ENCODE measurements at places on chromosomes 4 and X. TPM values are rescaled to one million over a fixed set of nuclear protein-coding genes. Genes with fewer than 3 reads are reported as not detected.
A peak's percentile ranks its signal among the peaks of the same experiment; 100 is the strongest.

The AMTN gene
- not detected for total RNA-seq

GRCh38 chr4:186936496-186937375, 213.1 kb upstream of the FAT1 start:
- H3K4me1 ChIP-seq: no peaks in the 10 kb centered on the region
- no peak overlapping the region for H3K27ac ChIP-seq
- no peaks in the 10 kb centered on the region for H3K27me3 ChIP-seq
- no peak for DNase-seq

The NKAP gene
- total RNA-seq: 7.6 TPM

DNA sequence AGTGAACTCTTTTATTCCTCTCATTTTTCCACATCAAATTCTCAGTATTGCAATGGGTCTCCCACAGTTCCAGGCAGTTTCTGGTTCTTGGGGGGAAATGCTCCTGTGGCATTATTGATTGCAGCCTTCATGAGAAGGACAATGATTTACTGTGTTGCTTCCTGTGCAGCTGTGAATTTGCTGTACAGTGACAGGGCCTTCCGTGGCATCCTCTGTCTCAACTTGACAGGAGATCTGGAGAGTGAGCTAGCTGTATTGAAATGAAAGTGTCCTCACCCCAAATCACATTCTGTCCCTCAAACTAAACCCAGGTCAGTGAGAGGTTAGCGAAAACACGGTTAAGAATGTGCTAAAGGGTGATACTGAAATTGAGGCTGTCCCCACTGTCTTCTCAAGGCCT, 77.1 kb upstream of the ATOH1 start:
- DNase-seq: no peak
- no peaks in the 10 kb centered on the region for H3K36me3 ChIP-seq

- no peak overlapping the region for H3K4me3 ChIP-seq
- DNase-seq: no peak
Measured at GRCh38 chrX:44058339-44058738, 85.1 kb upstream of the NDP start.

The GEMIN8 gene
- total RNA-seq: 16.9 TPM

DNA sequence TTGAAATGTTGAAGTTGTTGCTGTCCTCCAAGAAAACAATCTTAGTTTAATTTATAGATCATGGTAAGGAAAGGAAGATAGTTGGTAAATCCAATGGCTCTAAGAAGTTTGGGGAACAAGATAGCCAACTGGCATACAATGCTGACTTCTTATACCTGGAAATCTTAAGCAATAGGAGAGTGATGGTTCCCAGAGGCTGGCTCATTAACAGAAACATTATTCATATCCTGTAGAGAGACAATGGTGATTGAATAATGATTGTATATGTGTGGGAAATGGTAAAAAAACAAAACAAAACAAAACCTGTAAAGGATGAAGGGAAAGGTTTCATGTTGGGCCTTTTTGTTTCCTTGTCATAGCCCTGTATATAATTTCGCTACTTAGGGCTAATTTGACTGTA, 174.9 kb upstream of the CTSO start:
- no peak overlapping the region for H3K27ac ChIP-seq
- H3K27me3 ChIP-seq: no peaks in the 10 kb centered on the region
- no peak overlapping the region for H3K4me3 ChIP-seq
- no peaks in the 10 kb centered on the region for H3K4me1 ChIP-seq
- no peak for DNase-seq

The HELQ gene
- 18.6 TPM for total RNA-seq

GRCh38 chrX:19017271-19017670, 33.4 kb upstream of the PHKA2 start:
- H3K4me3 ChIP-seq: no peak overlapping the region
- no peak overlapping the region for H3K27ac ChIP-seq

DNA sequence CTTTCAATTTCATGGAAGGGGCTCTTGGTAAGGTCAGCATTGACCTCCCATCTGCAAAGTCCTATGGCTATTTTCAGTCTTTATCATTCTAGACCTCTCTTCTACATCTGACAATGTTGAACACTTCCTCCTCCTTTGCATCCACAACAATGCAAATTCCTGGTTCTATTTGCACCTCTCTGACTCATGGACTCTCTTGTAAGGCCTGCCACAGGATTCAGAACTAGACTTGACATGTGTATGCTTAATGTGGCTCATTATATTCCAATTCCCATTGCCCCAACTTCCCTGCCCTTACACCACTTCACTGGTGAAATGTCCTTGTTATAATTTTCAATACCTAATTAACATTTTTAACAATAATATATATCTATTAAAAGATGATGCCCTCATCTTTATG, 314.3 kb upstream of the FGF13 start:
- no peaks in the 10 kb centered on the region for H3K36me3 ChIP-seq
- no peak overlapping the region for H3K4me3 ChIP-seq

- H3K27ac ChIP-seq: peak overlapping the region; percentile 4
- DNase-seq: no peak
- H3K4me3 ChIP-seq: no peak overlapping the region
- H3K4me1 ChIP-seq: no peaks in the 10 kb centered on the region
Measured at GRCh38 chr4:17597517-17597916, 16.9 kb upstream of the MED28 start.

DNA sequence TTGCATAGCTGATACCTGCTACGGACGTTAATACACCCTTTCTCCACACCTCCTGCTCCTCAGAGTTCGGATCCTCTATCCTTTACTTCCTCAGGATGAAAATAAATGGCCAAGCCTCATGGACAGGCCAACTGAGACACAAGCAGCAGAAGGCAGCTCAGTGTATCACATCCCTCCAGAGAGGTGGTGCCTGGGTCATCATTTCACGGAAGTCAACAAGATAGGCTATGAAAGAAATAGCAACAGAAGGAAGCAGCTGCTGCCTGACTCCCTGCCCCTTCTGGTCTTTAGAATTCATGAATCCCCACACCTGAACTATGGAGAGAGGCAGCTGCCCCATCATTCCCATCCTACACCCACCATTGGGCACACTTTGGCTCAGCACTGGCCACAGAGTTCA, 267.1 kb upstream of the ETNPPL start:
- no peaks in the 10 kb centered on the region for H3K27me3 ChIP-seq
- no peak overlapping the region for H3K27ac ChIP-seq
- no peak overlapping the region for H3K4me3 ChIP-seq
- H3K4me1 ChIP-seq: no peaks in the 10 kb centered on the region
- H3K36me3 ChIP-seq: no peaks in the 10 kb centered on the region

The PPP4R3C gene
- total RNA-seq: not detected

- H3K27me3 ChIP-seq: peaks cover 4% of the 10 kb centered on the region
- no peak overlapping the region for H3K4me3 ChIP-seq
- H3K36me3 ChIP-seq: no peaks in the 10 kb centered on the region
- H3K27ac ChIP-seq: no peak overlapping the region
- no peak for DNase-seq
Measured at GRCh38 chr4:9947168-9948062, 73.9 kb downstream of the SLC2A9 start.

- no peaks in the 10 kb centered on the region for H3K4me1 ChIP-seq
- H3K27me3 ChIP-seq: no peaks in the 10 kb centered on the region
- H3K27ac ChIP-seq: no peak overlapping the region
- H3K36me3 ChIP-seq: no peaks in the 10 kb centered on the region
- H3K4me3 ChIP-seq: no peak overlapping the region
Measured at GRCh38 chr4:186878203-186878776, 154.6 kb upstream of the FAT1 start.

DNA sequence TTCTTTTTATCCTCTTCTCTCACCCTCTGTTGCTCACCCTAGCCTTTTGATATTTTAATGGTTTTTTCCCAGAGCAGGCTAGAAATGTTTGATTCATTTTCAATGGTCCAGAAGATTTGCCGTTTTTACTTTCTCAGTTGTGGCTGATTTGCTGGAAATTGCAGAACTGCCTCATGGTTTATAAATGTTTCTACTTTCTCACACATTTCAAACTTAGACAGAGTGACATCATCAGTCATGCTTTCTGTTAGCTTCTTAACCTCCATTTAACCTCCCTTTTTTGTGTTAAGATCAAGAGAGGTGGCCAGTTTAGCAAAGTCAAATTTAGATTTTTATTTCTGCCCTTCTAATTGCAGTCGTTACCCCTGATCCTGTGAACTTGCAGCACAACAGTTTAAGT, 8.7 kb downstream of the RXFP1 start:
- H3K4me1 ChIP-seq: no peaks in the 10 kb centered on the region
- DNase-seq: no peak
- no peaks in the 10 kb centered on the region for H3K27me3 ChIP-seq
- no peaks in the 10 kb centered on the region for H3K36me3 ChIP-seq
- no peak overlapping the region for H3K4me3 ChIP-seq

GRCh38 chrX:1484638-1485019, 31.9 kb upstream of the ASMTL start:
- H3K4me3 ChIP-seq: no peak overlapping the region
- peak; percentile 11 for DNase-seq
- no peaks in the 10 kb centered on the region for H3K27me3 ChIP-seq
- peaks cover 73% of the 10 kb centered on the region for H3K4me1 ChIP-seq
- H3K27ac ChIP-seq: peak overlapping the region; percentile 88

GRCh38 chr4:88005076-88005475, 2.4 kb upstream of the PKD2 start:
- no peak for DNase-seq
- H3K27me3 ChIP-seq: peaks cover 40% of the 10 kb centered on the region
- no peak overlapping the region for H3K27ac ChIP-seq
- H3K36me3 ChIP-seq: peaks cover 1% of the 10 kb centered on the region

GRCh38 chrX:30153175-30153880, 62.0 kb upstream of the MAGEB2 start:
- no peaks in the 10 kb centered on the region for H3K36me3 ChIP-seq
- H3K4me1 ChIP-seq: no peaks in the 10 kb centered on the region
- DNase-seq: no peak
- H3K27me3 ChIP-seq: no peaks in the 10 kb centered on the region
- H3K4me3 ChIP-seq: no peak overlapping the region
- no peak overlapping the region for H3K27ac ChIP-seq

DNA sequence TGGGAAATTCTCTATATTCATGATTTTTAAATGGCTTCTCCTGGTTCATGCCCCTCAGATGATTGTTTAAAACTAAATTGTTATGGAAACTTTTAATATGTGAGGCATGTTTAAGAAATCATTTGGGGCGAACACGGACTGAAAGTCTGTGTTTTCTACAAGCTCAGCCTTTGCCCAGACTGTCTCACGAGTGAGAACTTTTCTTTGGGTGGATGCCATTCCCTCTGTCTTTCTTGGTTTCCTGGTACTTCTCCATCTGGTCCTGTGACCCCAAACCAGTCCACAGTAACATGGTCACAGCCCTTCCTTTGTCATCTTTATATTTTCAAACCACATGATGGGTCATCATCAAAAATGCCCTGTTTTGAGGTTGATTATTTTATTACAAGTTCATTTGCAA, 186.6 kb upstream of the GNPDA2 start:
- no peaks in the 10 kb centered on the region for H3K4me1 ChIP-seq
- no peak overlapping the region for H3K27ac ChIP-seq
- H3K36me3 ChIP-seq: no peaks in the 10 kb centered on the region
- no peaks in the 10 kb centered on the region for H3K27me3 ChIP-seq
- no peak overlapping the region for H3K4me3 ChIP-seq

DNA sequence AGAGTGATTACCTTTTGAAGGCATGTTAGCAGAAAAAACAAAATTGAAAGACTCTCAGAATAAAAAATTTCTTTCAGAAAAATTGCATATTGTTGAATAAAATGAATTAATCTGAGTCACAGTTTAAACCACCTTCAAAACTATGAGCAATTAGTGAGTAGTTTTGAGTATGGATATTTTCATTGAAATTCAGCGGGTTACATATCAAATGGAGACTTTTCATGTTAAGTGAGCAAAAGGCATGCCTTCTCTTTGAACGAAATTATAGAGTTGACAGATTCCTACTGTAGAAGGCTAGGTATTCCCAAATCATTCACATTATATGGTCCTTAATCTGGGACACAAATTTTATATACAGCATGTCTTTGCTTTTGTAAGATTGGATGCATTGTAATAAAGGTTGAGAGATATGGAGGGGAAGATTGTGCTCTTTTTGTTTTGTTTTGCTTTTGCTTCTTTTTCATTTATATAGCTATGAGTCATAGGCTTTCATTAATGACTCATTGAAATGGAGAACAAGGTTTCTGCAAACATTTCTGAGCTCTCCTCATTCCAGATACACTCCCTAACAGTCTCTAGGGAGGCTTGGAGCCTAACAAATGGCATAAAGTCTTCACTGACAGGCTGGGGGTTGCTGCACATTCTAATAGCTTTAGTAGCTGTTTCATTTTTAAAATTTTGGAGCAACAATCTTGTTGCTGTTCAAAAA, 21.6 kb downstream of the PCDH18 start:
- no peaks in the 10 kb centered on the region for H3K4me1 ChIP-seq
- H3K36me3 ChIP-seq: no peaks in the 10 kb centered on the region
- no peak overlapping the region for H3K27ac ChIP-seq

DNA sequence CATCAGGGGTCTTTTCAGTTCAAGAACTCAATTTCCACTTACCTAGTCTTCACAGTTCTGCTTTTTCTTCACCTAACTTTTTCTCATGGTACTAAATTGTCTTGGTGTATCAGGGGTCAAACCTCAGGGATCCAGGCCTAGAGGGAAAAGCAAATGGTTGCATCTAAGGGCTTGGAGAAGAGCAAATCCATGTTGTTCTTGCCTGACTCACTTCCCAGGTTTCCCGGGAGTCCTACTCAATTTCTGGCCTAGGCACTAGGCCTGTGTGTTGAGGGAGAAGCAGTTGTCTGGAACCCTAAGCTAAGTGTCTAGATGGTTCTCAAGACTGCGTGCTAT, 191.9 kb upstream of the STK26 start:
- H3K4me1 ChIP-seq: peaks cover 28% of the 10 kb centered on the region
- no peaks in the 10 kb centered on the region for H3K27me3 ChIP-seq
- no peak for DNase-seq
- peaks cover 4% of the 10 kb centered on the region for H3K36me3 ChIP-seq
- peak overlapping the region; percentile 73 for H3K27ac ChIP-seq

- no peaks in the 10 kb centered on the region for H3K4me1 ChIP-seq
- no peak overlapping the region for H3K27ac ChIP-seq
- H3K4me3 ChIP-seq: no peak overlapping the region
Measured at GRCh38 chrX:1103360-1103759, 109.1 kb downstream of the CRLF2 start.

The MRPS18C gene
- total RNA-seq: 72.1 TPM

GRCh38 chr4:123832173-123833026, 435.8 kb downstream of the SPRY1 start:
- H3K4me3 ChIP-seq: no peak overlapping the region
- H3K27ac ChIP-seq: no peak overlapping the region
- no peaks in the 10 kb centered on the region for H3K4me1 ChIP-seq
- no peaks in the 10 kb centered on the region for H3K36me3 ChIP-seq

The PAGE1 gene
- total RNA-seq: not detected

The NPY1R gene
- total RNA-seq: not detected

GRCh38 chrX:97215186-97215585, 331.5 kb downstream of the RPA4 start:
- no peak overlapping the region for H3K27ac ChIP-seq
- H3K36me3 ChIP-seq: no peaks in the 10 kb centered on the region
- H3K4me3 ChIP-seq: no peak overlapping the region
- H3K4me1 ChIP-seq: no peaks in the 10 kb centered on the region
- no peaks in the 10 kb centered on the region for H3K27me3 ChIP-seq

The MYL5 gene
- total RNA-seq: 19.3 TPM

Measured in activated CD8-positive, alpha-beta T cell treated with anti-CD3 and anti-CD28 coated beads, Interleukin-2, amount 10 ng/mL, durations not matched to agents 7 days and 5 days (primary cell).